ENCODE measurements at places on chromosomes 3 and 15.
A peak's percentile ranks its signal among the peaks of the same experiment; 100 is the strongest.

- no peak for DNase-seq
Measured at GRCh38 chr15:44580105-44580504, 43.2 kb downstream of the EIF3J start.

- DNase-seq: no peak
Measured at GRCh38 chr3:39222462-39222861, 30.1 kb upstream of the XIRP1 start.

GRCh38 chr3:99965077-99965476, 147.4 kb downstream of the CMSS1 start:
- DNase-seq: no peak

- DNase-seq: no peak
Measured at GRCh38 chr3:26422415-26422814, 200.2 kb upstream of the LRRC3B start.

- DNase-seq: peak; percentile 45
Measured at GRCh38 chr3:153284282-153284938, 122.4 kb downstream of the RAP2B start.

Data from activated naive CD4-positive, alpha-beta T cell treated with Interleukin-2 at 50 U/mL for 16 hours (primary cell).